ENCODE measurements at places on chromosomes 16 and 17. TPM values are rescaled to one million over a fixed set of nuclear protein-coding genes. Genes with fewer than 3 reads are reported as not detected.

Gene FOXF1
- 46.4 TPM for total RNA-seq

Gene CEP295NL
- 4.2 TPM for total RNA-seq

Gene NLK
- 22.6 TPM for total RNA-seq

Gene PRRT2
- 2.7 TPM for total RNA-seq

Gene CCDC40
- total RNA-seq, result 3.5 TPM

Gene CLEC3A
- total RNA-seq, result not detected

Gene GUCY2D
- 2.6 TPM for total RNA-seq

Gene SLC2A4
- 1.6 TPM for total RNA-seq

Gene IGFALS
- 2.5 TPM for total RNA-seq

Gene OR1A1
- total RNA-seq, result not detected

Gene CHST4
- total RNA-seq, result 0.38 TPM

- no peaks in the 10 kb centered on the region for H3K36me3 ChIP-seq
- no peak for DNase-seq
- no peak overlapping the region for H3K4me3 ChIP-seq
- peaks cover 11% of the 10 kb centered on the region for H3K4me1 ChIP-seq
- H3K27ac ChIP-seq, result no peak overlapping the region
- H3K27me3 ChIP-seq, result no peaks in the 10 kb centered on the region
Measured at GRCh38 chr16:4216596-4216995, 25.3 kb downstream of the SRL start.

DNA sequence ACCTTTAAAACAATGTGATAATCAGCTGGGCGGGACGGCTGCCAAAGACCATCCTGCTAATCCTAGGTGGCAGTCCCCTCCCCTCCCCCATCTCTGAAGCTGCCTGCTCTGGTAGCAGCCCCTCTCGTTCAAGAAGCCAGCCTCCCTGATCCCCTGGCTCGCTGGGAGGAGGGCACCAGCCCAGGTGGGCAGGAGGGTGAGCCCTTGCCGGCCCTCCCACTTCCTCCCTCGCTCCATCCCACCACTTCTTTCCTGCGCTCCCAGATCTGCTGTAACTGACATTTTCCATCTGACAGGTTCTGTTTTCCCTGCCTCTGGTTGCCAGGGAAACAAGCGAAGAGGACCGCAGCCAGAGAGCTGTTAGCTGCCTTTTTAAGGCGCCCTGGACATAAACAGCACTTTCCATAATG lies 155.7 kb upstream of the TNRC6C start:
- H3K36me3 ChIP-seq, result no peaks in the 10 kb centered on the region
- H3K27me3 ChIP-seq, result peaks cover 4% of the 10 kb centered on the region
- H3K4me3 ChIP-seq, result no peak overlapping the region
- H3K27ac ChIP-seq, result no peak overlapping the region
- no peaks in the 10 kb centered on the region for H3K4me1 ChIP-seq
- DNase-seq, result no peak

GRCh38 chr16:57689762-57690558 lies 4.6 kb upstream of the DRC7 start:
- no peaks in the 10 kb centered on the region for H3K36me3 ChIP-seq
- no peaks in the 10 kb centered on the region for H3K4me1 ChIP-seq
- H3K27ac ChIP-seq, result no peak overlapping the region
- no peak overlapping the region for H3K4me3 ChIP-seq

- peaks cover 27% of the 10 kb centered on the region for H3K4me1 ChIP-seq
- H3K27me3 ChIP-seq, result no peaks in the 10 kb centered on the region
- no peak overlapping the region for H3K4me3 ChIP-seq
Measured at GRCh38 chr16:88743693-88744576, 37.6 kb downstream of the CTU2 start.

- H3K36me3 ChIP-seq, result no peaks in the 10 kb centered on the region
- H3K27ac ChIP-seq, result no peak overlapping the region
- peaks cover 7% of the 10 kb centered on the region for H3K27me3 ChIP-seq
Measured at GRCh38 chr17:6457688-6458459, 13.6 kb downstream of the PIMREG start.

- H3K4me1 ChIP-seq, result peaks cover 30% of the 10 kb centered on the region
- no peaks in the 10 kb centered on the region for H3K27me3 ChIP-seq
- H3K36me3 ChIP-seq, result peaks cover 53% of the 10 kb centered on the region
Measured at GRCh38 chr17:41695134-41695661, 6.5 kb downstream of the EIF1 start.

GRCh38 chr16:5187402-5187952 lies 89.9 kb upstream of the EEF2KMT start:
- H3K27me3 ChIP-seq, result no peaks in the 10 kb centered on the region
- H3K4me1 ChIP-seq, result no peaks in the 10 kb centered on the region
- H3K27ac ChIP-seq, result no peak overlapping the region
- H3K4me3 ChIP-seq, result no peak overlapping the region
- no peaks in the 10 kb centered on the region for H3K36me3 ChIP-seq

DNA sequence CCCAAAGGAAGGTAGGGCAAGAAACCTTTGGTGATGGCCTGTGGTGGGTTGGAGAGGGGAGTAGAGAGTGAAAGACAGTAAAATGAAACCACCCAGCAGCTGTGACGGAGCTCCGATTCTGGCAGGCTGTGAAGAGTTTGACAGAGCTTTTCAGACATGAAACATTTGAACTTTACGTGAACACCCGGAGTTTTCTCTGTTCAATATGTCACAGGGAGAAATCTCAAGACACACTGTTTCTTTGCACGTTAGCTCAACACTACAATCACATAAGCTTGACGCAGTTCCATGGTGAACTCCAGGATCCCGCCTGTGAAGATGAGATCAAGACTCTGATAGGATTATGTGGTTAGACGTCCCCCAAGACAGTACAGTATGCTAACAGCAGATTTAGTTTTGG lies 79.6 kb upstream of the CDH11 start:
- H3K27ac ChIP-seq, result peak overlapping the region; percentile 21
- H3K36me3 ChIP-seq, result no peaks in the 10 kb centered on the region
- H3K4me3 ChIP-seq, result peak overlapping the region; percentile 15
- no peaks in the 10 kb centered on the region for H3K4me1 ChIP-seq
- H3K27me3 ChIP-seq, result no peaks in the 10 kb centered on the region

- DNase-seq, result no peak
- no peak overlapping the region for H3K27ac ChIP-seq
- no peaks in the 10 kb centered on the region for H3K36me3 ChIP-seq
- no peaks in the 10 kb centered on the region for H3K4me1 ChIP-seq
- no peaks in the 10 kb centered on the region for H3K27me3 ChIP-seq
Measured at GRCh38 chr17:27860971-27861664, 32.0 kb downstream of the LYRM9 start.

DNA sequence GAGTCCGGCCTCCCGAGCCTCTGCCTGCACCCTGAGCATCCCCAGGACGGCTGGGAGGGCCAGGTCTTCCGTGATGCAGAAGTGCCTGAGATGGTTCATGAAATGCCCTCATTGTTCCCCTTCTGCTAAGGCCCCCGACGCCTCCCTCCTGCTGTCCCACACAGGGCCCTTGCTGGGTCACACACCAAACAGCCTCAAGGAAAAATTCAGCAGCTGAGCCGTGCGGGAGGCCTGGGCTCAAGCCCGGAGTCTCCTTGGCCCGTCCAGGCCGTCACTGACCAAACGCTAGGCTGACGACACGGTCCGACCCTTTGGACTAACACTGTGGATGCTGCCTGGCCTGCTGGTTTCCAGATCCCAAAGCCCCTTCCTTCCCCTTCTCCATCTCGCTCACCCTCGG lies 90.2 kb downstream of the RTN4RL1 start:
- H3K4me1 ChIP-seq, result peaks cover 7% of the 10 kb centered on the region
- H3K4me3 ChIP-seq, result no peak overlapping the region
- no peaks in the 10 kb centered on the region for H3K27me3 ChIP-seq
- DNase-seq, result no peak

- H3K27me3 ChIP-seq, result no peaks in the 10 kb centered on the region
- no peak overlapping the region for H3K27ac ChIP-seq
- H3K36me3 ChIP-seq, result peaks cover 84% of the 10 kb centered on the region
- H3K4me1 ChIP-seq, result peaks cover 20% of the 10 kb centered on the region
- DNase-seq, result no peak
Measured at GRCh38 chr17:78705071-78705470, 77.0 kb downstream of the CYTH1 start.

DNA sequence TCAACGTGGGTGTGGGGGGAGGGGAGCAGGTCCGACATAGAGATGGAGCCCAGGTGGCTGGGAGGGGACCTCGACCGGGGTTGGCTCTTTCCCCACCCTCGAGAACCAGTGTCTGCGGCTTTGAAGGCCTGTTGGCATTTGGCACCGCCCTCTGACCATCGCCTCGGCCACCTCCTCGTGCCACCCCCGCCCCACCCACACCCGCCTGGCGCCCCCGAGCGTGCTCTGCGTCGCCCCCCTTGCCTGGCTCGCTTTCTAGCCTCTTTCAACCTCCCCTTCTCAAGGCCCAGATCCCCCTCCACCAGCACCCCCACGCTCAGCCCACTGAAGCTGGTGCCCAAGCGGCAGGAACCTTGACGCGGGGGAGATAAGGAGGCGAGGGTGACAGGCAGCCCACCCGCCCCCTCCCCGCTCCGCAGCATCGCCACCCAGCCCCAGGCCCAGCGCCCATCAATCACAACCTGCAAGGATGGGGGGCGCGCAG lies 619 bp downstream of the CACNB1 start:
- H3K36me3 ChIP-seq, result peaks cover 28% of the 10 kb centered on the region
- DNase-seq, result peak; percentile 89
- H3K27me3 ChIP-seq, result no peaks in the 10 kb centered on the region
- peak overlapping the region; percentile 81 for H3K27ac ChIP-seq
- peaks cover 47% of the 10 kb centered on the region for H3K4me1 ChIP-seq

GRCh38 chr17:74749279-74750038 lies 1.0 kb downstream of the NHERF1 start:
- DNase-seq, result peak; percentile 73
- H3K27ac ChIP-seq, result peak overlapping the region; percentile 81
- peaks cover 48% of the 10 kb centered on the region for H3K4me1 ChIP-seq
- no peaks in the 10 kb centered on the region for H3K27me3 ChIP-seq
- H3K36me3 ChIP-seq, result no peaks in the 10 kb centered on the region

GRCh38 chr17:10605221-10605783 lies 51.8 kb downstream of the MYH3 start:
- H3K27me3 ChIP-seq, result no peaks in the 10 kb centered on the region
- no peak for DNase-seq
- no peaks in the 10 kb centered on the region for H3K4me1 ChIP-seq
- H3K4me3 ChIP-seq, result no peak overlapping the region
- H3K27ac ChIP-seq, result no peak overlapping the region

DNA sequence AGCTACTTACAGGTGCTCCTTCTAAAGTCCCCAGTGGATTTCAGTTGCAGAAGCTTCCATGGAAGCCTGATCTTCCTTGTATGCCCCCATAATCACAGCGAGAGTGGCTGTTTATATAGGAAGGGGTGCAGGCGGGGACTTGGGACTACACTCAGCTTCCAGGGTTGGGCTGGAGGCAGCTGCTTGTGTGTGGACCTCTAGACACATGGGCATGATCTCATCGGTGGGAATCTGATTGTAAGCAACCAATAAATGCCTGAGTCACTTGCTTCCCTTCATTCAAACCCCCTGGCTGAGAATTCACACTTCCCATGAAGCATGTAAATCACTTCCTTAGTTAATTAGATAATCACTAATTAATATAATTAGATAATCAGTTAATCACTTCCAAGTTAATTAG lies 1.0 kb upstream of the KRT20 start:
- DNase-seq, result no peak
- H3K27ac ChIP-seq, result no peak overlapping the region
- peaks cover 18% of the 10 kb centered on the region for H3K27me3 ChIP-seq
- no peaks in the 10 kb centered on the region for H3K4me1 ChIP-seq

DNA sequence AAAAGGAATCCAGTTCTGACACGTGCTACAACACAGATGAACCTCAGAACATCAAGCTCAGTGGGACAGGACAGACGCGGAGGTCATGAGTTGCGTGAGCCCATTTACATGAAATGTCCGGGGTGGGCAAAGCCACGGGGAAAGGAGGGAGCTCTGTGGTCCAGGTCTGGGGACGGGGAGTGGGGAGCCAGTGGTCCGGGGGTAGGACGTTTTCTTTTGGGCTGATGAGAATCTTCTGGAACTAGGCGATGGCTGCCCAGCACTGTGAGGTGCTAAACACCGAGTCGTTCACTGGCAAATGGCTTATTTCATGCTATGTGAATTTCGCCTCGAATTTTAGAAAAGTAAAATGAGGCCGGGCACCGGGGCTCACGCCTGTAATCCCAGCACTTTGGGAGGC lies 2.6 kb upstream of the LMF1 start:
- H3K27me3 ChIP-seq, result peaks cover 2% of the 10 kb centered on the region
- H3K4me1 ChIP-seq, result peaks cover 12% of the 10 kb centered on the region
- H3K4me3 ChIP-seq, result no peak overlapping the region
- DNase-seq, result peak; percentile 42
- H3K27ac ChIP-seq, result no peak overlapping the region

GRCh38 chr16:48602356-48603014 lies 7.5 kb downstream of the N4BP1 start:
- H3K27ac ChIP-seq, result no peak overlapping the region
- DNase-seq, result no peak
- H3K4me3 ChIP-seq, result no peak overlapping the region
- peaks cover 85% of the 10 kb centered on the region for H3K4me1 ChIP-seq
- no peaks in the 10 kb centered on the region for H3K27me3 ChIP-seq
- no peaks in the 10 kb centered on the region for H3K36me3 ChIP-seq

GRCh38 chr16:31016018-31016417 lies 5.6 kb upstream of the STX1B start:
- H3K4me1 ChIP-seq, result no peaks in the 10 kb centered on the region
- DNase-seq, result no peak
- no peaks in the 10 kb centered on the region for H3K36me3 ChIP-seq
- H3K27me3 ChIP-seq, result peaks cover 18% of the 10 kb centered on the region
- H3K27ac ChIP-seq, result no peak overlapping the region

DNA sequence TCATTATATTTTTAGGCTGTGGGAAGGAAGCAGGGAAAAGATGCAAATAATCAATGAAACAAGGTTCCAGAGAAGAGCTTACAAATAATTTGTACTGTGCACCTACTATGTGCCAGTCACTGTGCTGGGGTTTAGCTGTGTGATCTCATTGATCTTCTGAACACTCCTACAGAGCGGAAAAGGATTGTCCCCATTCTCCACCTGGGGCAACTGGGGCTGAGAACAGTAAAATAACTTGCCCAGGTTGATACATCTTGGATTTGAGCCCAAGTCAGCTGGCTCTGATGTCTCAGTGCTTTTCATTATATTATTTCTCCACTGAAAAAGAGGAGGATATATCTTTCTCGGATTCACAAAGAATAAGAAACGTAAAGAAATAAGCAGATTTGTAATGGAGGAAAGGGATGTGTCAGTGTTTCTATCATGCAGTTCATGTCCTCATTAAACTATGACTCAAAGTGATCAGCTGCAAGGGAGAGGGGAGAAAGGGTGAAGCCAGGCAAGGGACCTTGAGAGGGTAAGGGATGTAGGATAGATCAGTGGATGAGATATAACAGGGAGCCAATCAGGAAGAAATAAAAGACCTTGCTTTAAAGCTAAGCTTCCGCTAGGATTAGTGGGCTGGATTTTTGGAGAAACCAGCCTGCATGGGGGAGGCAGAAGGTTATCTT lies 143.6 kb upstream of the NOL11 start:
- no peak overlapping the region for H3K4me3 ChIP-seq
- peaks cover 5% of the 10 kb centered on the region for H3K36me3 ChIP-seq
- H3K27ac ChIP-seq, result no peak overlapping the region
- no peaks in the 10 kb centered on the region for H3K27me3 ChIP-seq
- H3K4me1 ChIP-seq, result no peaks in the 10 kb centered on the region

All from upper lobe of right lung (tissue), 1 donor.